Epithelial cell of alveolus of lung (primary cell): ENCODE measurements at places on chromosomes 5 and 9. TPM values are rescaled to one million over a fixed set of nuclear protein-coding genes. Genes with fewer than 3 reads are reported as not detected.

Gene N4BP3
- 1.6 and 2.8 TPM in 2 replicates for total RNA-seq

Gene TUT7
- total RNA-seq: 23.7 and 36.7 TPM in 2 replicates

Gene TMEM215
- total RNA-seq: not detected in 2 replicates

Gene GLDC
- total RNA-seq: 0.13 and 2.2 TPM in 2 replicates

Gene GPR150
- 0.80 and 1.0 TPM in 2 replicates for total RNA-seq

Gene ARSI
- total RNA-seq: 14.1 and 19.5 TPM in 2 replicates

Gene NTNG2
- 0.91 and 1.3 TPM in 2 replicates for total RNA-seq

Gene OTULINL
- 4.3 and 4.8 TPM in 2 replicates for total RNA-seq

Gene RASEF
- 0.39 TPM in 1 of 2 replicates, not detected in the other for total RNA-seq

Gene NEUROG1
- total RNA-seq: not detected in 2 replicates

Gene LMAN2
- total RNA-seq: 289 and 319 TPM in 2 replicates

Gene PTPRD
- 4.8 and 65.2 TPM in 2 replicates for total RNA-seq

Gene FAM163B
- 2.2 TPM in 1 of 2 replicates, not detected in the other for total RNA-seq

Gene JAKMIP2
- 3.0 and 7.1 TPM in 2 replicates for total RNA-seq

Gene ACTBL2
- total RNA-seq: under 0.01 and 1.2 TPM in 2 replicates

Gene C9orf50
- 0.13 TPM in 1 of 2 replicates, not detected in the other for total RNA-seq

Gene ELOVL7
- 0.39 TPM in 1 of 2 replicates, not detected in the other for total RNA-seq

Gene MCTP1
- total RNA-seq: 4.1 TPM in 1 of 2 replicates, not detected in the other

Gene TNC
- total RNA-seq: 46.0 and 268 TPM in 2 replicates

Gene FGF18
- total RNA-seq: not detected in 2 replicates

Gene LHX6
- total RNA-seq: 0.16 and 1.0 TPM in 2 replicates

Gene GABRA1
- total RNA-seq: not detected in 2 replicates

Gene NUTM2F
- not detected in 2 replicates for total RNA-seq

Gene MAMDC2
- total RNA-seq: 2.6 and 5.0 TPM in 2 replicates

Gene FABP6
- total RNA-seq: not detected in 2 replicates

Gene PCDHB8
- total RNA-seq: not detected in 2 replicates

Gene NIM1K
- total RNA-seq: 0.78 and 0.96 TPM in 2 replicates

Gene GFM2
- 24.0 and 25.7 TPM in 2 replicates for total RNA-seq

Gene MEGF10
- 0.96 and 6.3 TPM in 2 replicates for total RNA-seq

Gene SLC22A4
- 0.08 and 3.4 TPM in 2 replicates for total RNA-seq

Gene PLAC8L1
- not detected in 2 replicates for total RNA-seq

Gene IFNA2
- total RNA-seq: not detected in 2 replicates

Gene TAF11L5
- not detected in 2 replicates for total RNA-seq

Gene ZFP37
- total RNA-seq: 1.3 and 4.6 TPM in 2 replicates

Gene NKD2
- 2.1 and 102 TPM in 2 replicates for total RNA-seq

Gene LIFR
- total RNA-seq: 20.3 and 64.1 TPM in 2 replicates

Gene MUSK
- under 0.01 and 0.40 TPM in 2 replicates for total RNA-seq

Gene SPATA31E1
- total RNA-seq: not detected in 2 replicates

Gene IFNA4
- not detected in 2 replicates for total RNA-seq
